ENCODE measurements at places on chromosomes 5 and 9. TPM values are rescaled to one million over a fixed set of nuclear protein-coding genes. Genes with fewer than 3 reads are reported as not detected.

DNA sequence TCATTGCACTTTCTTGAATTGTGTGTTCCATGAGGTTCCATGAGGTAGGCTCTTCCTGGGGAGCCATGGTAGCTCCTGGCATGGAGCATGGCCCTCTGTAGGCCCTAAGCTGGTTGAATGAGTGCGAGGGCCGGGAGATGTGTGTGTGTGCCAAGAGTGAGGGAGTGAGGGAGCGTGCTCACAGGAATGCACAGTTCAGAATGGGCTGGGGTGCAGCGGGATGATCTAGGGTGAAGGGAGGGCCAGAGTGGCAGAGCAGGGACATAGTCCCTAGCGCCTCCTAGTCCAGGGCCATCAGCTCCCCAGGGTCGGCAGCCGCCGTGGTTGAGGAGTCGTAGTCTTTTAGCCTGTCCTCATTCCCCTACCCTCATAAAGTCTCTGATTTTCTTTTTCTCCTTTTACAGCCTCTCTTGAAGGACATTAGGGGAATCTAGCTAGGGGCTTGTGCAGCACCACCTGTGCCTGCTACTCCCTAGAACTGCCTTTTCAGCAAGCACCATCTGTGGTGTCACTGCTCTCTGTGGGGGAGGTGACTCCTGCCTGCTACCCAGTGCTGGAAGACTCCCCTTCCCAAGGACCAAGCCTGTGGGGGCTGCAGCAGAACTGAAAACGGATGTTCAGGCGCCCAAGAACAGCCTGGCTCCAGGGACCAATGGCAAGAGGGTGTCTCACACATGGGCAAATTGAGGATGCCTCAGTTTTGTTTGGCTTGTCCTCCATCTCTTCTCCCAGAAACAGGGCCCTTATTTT is 65.3 kb upstream of the PPARGC1B start:
- H3K4me1 ChIP-seq, result no peaks in the 10 kb centered on the region
- no peak overlapping the region for H3K27ac ChIP-seq
- H3K36me3 ChIP-seq, result no peaks in the 10 kb centered on the region
- no peaks in the 10 kb centered on the region for H3K27me3 ChIP-seq
- no peak for DNase-seq

GRCh38 chr5:9354336-9355081 is 191.4 kb downstream of the SEMA5A start:
- no peaks in the 10 kb centered on the region for H3K27me3 ChIP-seq
- H3K4me1 ChIP-seq, result no peaks in the 10 kb centered on the region
- no peaks in the 10 kb centered on the region for H3K36me3 ChIP-seq
- H3K27ac ChIP-seq, result no peak overlapping the region
- DNase-seq, result no peak

GRCh38 chr9:128411364-128412119 is 9.1 kb upstream of the CERCAM start:
- H3K4me1 ChIP-seq, result no peaks in the 10 kb centered on the region
- no peak for DNase-seq
- H3K27ac ChIP-seq, result no peak overlapping the region
- no peak overlapping the region for H3K4me3 ChIP-seq
- H3K27me3 ChIP-seq, result no peaks in the 10 kb centered on the region
- H3K36me3 ChIP-seq, result no peaks in the 10 kb centered on the region

- H3K4me3 ChIP-seq, result no peak overlapping the region
- no peak for DNase-seq
- no peaks in the 10 kb centered on the region for H3K27me3 ChIP-seq
- no peak overlapping the region for H3K27ac ChIP-seq
- H3K4me1 ChIP-seq, result peaks cover 58% of the 10 kb centered on the region
Measured at GRCh38 chr9:83698976-83699585, 8.7 kb downstream of the UBQLN1 start.

DNA sequence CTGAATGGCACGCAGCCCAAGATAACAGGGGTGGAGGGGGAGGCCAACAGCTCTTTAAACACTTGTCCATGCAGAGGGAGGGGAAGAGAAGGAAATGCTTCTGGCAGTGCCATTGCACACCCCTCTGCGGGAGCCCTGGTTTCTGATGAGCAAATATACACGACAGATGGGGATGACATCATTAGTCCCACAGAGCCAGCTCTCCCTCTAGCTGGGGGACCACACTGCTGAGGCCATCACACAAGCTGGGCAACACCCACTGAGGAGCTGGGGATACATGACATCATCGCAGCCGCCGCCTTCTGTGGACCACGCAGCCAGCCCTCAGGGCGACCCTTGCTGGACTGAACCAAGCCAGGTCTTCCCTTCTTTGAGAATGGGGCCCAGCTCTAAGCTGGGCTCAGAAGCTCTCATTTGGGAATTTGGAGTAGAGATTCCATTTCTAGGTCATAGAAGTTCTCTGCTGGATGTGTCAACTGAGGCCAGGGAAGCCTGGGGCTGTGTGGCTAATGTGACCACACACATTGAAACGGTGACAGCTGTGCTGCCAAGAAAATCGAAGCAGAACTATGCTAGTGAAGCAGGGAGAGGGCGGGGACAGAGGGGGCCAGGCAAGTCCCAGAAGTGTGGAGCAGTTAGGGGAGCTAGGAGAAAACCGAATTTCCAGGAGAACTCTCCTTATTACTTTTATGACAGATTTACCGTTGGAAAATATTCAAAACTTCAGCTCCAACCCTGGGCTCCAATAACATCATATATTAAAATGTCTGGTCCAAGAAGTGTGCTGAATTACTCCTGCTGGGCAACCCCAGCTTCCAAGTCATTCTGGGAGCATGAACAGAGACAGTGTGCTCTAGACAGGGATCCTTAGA is 79.5 kb downstream of the PRRT1B start:
- no peak for DNase-seq
- H3K36me3 ChIP-seq, result peaks cover 27% of the 10 kb centered on the region
- H3K27ac ChIP-seq, result no peak overlapping the region
- H3K27me3 ChIP-seq, result no peaks in the 10 kb centered on the region
- no peak overlapping the region for H3K4me3 ChIP-seq

SLC6A3 gene
- total RNA-seq, result 0.14 TPM

ROR2 gene
- total RNA-seq, result 0.68 TPM

CNTLN gene
- 11.4 TPM for total RNA-seq

SOHLH1 gene
- not detected for total RNA-seq

TMEM174 gene
- not detected for total RNA-seq

Data from thoracic aorta (tissue), 2 donors.